ENCODE measurements at places on chromosomes 2 and 18.

DNA sequence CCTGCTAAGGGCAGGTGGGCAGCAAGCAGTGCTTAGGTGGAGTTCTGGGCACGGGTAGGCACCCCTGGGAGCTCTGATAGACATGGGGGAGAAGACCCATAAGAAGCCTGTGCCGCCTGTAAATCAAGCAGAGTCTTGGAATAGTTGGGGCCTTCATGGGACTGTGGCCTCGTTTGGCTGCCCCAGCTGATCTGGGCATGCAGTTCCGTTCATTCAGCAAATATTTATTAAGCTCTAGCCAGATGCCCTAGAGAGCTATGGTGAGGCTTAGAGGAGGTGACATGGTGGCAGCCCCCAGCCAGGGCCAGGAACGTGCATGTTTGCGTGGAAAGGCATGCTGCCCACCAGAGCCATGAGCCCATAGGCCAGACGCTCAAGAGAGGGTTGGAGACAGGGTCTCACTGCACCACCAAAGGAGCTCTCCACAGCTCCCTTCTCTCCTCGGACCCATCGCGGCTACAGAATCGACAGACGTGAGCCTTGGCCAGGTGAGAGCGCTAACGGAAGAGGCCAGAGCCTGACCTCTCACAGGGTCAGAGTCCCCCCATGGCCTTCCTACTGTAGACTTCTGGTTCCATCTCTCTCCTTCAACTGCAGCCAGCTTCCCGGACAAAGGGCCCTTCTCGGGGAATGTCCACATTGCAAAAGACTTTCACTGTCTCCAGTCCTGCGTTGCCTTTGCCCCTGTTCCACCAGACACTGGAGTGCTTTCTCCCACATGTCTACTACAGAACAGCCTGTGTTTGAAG, 135.7 kb downstream of the INHBB start:
- DNase-seq, result no peak

DNA sequence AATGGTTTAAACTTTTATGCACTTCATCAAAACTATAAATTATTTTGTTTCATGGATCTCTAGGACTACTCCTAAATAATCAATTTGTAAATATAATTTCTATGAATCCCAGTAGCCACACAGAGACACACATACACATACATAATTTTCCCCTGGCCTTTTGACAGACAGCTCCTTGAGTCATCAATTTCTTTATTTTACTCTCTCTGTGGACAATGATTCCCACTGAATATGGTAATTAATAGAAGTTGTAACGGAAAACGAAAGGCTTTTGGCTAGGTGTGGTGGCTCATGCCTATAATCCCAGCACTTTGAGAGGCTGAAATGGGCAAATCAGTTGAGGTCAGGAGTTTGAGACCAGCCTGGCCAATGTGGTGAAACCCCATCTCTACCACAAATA, 235.1 kb downstream of the EPHA4 start:
- no peak for DNase-seq

- no peak for DNase-seq
Observed at GRCh38 chr2:9847140-9847539, 3.9 kb downstream of the TAF1B start.

GRCh38 chr2:163347982-163348856, 387.6 kb downstream of the FIGN start:
- DNase-seq, result no peak

DNA sequence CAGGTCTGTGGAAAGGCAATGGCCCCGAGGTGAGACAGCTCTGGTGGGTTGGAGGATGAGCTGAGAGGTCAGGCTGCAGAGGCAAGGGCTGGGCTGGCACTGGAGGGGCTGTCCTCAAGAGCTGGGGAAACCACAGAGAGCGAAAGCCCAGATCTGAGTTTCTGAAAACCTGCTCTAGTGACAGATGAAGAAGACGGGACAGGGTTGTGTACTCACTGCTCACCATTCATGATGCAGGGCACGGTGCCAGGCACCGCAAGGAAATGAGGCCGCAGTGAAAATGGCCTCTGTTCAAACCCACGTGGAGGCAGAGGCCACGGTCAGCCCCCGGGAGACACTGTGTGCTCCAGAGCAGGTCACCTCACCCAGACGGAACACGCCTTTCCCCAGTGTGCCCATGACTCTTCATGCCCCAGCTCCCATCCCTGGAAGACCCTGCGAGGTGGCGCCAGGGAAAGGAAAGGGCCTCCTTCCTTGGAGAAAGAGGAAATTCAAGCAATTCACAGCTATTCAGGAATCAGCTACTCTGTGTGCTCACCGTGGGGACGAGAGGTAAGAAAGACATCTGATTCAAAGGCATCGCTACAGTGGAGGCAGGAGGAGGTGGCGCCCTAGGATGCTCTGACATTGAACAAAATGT, 24.3 kb upstream of the ID2 start:
- DNase-seq, result no peak

DNA sequence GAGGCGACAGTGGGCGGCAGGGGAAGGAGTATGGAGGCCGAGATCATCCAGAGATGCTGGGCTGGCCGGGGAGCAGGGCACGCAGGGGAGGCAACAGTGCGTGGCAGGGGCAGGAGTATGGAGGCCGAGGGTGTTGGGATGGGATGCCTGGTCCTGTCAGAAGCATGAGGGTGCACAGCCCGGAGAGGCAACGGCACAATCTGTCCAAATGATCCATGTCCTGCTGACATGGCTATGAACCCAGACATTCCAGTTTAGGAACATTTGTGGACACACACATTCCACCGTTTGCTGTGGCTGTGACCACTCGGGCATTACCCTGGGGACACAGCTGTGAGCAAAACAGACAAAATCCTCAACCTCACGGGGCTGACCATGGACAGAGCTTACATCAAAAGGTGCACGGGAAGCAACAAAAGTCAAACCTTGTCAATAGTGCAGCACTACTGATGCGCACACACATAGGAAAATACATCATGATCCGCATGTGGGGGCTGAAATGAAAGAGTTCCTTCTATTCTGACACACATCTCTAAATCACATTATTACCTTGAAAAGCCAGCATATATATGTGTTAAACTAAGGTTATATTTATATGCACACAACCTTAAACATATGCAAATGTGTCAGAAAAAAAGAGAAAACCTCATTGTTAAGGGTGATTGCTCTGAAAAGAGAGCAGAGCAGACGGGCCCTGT, 144.0 kb upstream of the GPC1 start:
- DNase-seq, result no peak

DNA sequence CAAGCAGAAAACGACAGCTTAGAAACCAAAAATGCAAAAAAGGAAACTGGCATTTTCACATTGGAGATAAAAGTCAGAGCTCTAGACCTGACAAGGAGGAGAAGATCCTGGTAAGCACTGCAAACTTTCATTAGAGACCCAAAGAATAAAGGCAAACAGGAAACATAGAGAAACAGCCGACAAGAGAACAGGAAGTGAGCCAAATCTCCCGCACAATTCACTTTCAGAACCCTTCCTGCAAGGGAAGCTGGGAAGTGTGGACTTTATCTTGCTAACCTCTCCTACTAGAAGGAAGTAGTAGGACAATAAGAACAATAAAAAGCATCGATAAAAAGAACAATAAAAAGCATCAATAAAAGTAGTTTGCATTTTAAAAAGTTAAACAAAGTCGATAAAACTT, 417.8 kb upstream of the SPHKAP start:
- DNase-seq, result no peak

- no peak for DNase-seq
Observed at GRCh38 chr18:199768-200167, 41.4 kb downstream of the USP14 start.

DNA sequence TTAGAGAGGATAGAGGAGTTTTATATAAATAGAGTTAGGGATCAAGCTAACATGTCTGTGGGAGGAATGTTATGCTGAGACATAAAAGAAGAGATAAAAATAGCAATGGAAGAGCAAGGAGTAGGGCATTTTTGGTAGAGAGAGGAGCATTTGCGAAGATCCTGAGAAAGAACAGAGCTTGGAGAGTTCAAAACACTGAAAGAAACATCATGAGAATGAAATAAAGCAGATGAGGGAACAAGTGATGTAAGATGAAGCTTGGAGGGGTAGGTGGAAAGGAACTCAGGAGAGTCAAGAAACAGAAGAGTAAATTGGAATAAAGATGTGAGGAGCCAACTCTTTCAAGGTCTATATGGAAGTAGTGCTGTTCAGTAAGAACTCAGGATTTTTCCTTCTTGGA, 308.6 kb downstream of the PARD3B start:
- no peak for DNase-seq

GRCh38 chr2:230209422-230210051, 10.2 kb downstream of the SP110 start:
- DNase-seq, result no peak

DNA sequence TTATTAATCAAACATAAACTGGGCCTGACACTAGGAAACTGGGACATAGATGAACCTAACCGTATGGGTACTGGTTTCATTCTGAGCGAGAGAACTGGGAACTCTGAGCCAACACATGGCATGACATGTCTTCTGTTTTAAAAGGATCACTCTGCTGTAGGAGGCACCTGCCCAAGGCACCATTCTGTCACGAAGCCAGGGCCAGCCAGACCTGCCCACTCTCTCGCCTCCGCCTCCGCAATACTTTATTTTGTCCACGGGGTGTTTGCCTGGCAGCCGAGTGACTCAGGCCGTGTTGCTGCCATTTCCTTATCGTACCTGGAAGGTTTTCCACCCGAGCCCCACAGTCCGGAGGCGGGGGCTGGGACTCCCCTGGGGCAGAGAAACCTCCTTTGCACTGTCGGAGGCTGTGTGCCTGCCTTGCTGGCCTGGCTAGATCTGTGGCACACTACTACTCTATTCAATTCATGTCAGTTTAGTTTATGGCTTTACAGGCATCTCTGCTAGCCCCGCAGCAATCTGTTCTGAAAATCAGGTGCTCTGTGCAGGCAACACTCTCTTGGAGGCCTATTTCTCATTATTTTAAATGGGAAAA, 120.4 kb upstream of the ACKR3 start:
- no peak for DNase-seq

GRCh38 chr2:177332026-177332991, 60.3 kb upstream of the AGPS start:
- peak; percentile 45 for DNase-seq

DNA sequence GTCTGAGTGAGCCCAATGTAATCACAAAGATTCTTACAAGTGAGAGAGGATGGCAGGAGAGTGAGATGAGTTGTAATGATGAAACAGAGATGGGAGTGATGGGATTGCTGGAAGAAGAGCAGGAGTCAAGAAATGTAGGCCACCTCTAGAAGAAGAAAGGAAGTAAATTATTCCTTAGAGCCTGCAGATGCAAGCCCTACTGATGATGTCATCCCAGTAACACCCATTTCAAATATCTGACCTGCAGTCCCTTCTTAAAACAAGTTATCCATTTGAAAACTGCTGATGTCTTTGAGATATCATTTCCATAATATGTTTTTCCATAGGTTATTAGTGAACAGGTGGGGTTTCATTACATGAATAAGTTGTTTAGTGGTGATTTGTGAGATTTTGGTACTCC, 888.0 kb upstream of the SLC39A10 start:
- DNase-seq, result no peak

- no peak for DNase-seq
Observed at GRCh38 chr2:119853777-119854399, 94.2 kb downstream of the PTPN4 start.

- no peak for DNase-seq
Observed at GRCh38 chr2:127792805-127793204, 18.2 kb downstream of the WDR33 start.

DNA sequence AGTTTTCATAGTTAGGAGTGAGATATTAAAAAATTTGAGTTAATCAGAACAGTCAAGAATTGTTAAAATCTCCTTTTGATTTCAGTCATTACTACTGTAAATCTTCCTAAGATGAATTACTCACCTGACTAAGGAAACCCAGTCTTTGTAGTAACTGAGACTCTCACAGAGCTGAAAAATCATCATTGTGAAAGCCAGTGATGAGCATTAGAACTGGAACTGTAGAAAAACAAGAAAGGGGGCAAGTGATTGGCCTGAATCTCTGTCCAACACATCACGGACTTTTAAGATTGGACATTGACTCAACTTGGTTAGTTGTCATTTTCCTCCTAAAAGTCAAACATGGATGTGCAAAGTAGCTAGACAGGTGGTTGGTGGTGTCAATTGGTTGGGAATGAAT, 21.9 kb downstream of the SETBP1 start:
- no peak for DNase-seq

- DNase-seq, result no peak
Observed at GRCh38 chr2:63192169-63192888, 141.7 kb downstream of the OTX1 start.

DNA sequence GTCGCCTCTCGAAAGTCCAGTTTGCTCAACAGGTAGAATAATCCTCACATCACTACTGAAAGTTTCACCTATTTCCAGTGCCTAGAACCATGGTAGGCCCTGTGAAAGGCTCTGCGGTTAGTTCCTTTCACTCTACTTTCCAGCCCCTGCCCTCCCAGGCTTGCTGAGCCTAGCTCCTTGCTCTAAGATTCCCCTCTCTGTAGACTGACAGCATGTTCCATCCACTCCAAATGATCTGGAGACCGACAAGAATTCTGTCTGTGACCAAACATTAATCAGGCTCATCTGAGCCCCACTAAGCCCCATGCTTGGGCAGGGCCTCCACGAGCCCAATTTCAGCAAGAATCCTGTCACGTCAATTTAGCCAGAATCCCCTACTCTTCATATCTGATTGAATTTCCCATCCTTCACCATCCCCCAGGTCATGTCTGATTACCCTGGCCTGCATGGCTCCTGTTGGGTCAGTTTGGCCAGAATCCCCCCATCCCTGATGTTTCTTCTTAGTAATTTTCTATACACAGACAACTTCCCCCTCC, 307.0 kb downstream of the ALK start:
- no peak for DNase-seq

DNA sequence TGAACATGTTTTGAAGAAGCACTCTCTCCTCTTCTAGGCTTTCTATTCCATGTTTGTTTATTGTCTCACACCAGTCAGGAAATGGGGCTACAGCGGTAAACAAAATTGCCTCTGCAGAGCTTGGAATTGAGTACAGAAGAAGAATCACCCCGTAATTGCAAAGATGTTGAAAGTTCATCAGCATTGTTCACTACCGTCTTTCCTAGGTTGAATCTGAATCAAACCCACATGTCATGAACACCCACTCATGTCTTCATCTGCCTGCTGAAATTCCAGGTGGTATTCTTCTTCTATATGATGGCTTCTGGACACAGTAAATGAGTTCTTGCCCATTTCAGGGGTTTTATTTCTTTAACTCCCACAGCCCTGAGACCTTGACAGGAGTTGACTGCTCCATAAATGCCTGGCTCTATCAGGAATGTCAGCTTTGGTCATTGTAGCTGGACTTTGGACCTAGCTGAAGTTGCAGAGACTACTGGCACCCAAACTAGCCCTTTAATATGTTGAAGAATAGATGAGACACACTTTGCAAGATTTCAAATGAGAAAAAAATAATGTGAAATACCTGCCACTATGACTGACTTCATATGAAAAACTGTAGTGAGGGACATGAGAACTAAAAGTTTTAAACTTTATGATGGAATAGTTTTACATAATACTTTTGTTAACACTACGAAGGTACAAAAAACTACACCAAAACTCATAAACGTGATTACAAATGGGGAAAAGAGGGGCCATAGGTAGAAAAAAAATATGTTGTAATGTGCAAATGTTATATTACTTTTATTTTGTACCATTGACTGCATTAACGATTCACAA, 1235.3 kb upstream of the ZEB2 start:
- no peak for DNase-seq
